ENCODE measurements at places on chromosomes 1 and 21.
A peak's percentile ranks its signal among the peaks of the same experiment; 100 is the strongest.

- peak; percentile 36 for DNase-seq
Measured at GRCh38 chr1:185144233-185144632, 12.5 kb downstream of the TRMT1L start.

DNA sequence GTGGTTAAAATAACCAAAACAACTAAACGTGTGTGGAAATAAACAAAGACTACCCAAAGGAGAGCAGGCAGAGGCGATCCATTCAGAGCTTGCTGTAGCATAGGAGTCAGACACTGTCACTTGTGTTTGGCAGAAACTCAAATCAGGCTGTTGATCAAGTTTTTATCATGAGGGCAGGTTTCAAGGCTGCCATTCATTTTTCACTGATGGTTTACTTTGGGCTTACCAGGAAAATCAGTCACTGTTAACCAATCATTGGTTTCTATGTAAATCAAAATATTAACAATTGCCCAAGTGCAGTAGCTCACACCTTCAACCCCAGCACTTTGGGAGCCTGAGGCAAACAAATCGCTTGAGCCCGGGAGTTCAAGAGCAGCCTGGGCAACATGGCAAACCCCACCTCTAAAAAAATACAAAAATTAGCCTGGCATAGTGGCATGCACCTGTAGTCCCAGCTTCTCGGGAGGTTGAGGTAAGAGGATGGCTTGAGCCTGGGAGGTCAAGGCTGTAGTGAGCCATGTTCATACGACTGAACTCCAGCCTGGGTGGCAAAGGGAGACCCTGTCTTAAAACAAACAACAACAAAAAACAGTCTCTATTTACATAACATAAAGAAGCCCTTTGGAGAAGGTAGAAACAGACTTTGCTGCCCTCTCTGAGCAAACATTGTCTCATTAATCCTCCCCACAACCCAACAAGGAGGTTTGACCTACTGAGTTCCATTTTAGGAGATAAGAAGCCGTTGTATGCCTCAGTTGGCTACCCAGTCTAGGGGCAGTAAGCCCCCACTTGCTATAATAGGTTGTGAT lies 21.1 kb upstream of the ETS2 start:
- DNase-seq, result no peak

- DNase-seq, result no peak
Measured at GRCh38 chr1:20596106-20596505, 7.2 kb downstream of the CDA start.

DNA sequence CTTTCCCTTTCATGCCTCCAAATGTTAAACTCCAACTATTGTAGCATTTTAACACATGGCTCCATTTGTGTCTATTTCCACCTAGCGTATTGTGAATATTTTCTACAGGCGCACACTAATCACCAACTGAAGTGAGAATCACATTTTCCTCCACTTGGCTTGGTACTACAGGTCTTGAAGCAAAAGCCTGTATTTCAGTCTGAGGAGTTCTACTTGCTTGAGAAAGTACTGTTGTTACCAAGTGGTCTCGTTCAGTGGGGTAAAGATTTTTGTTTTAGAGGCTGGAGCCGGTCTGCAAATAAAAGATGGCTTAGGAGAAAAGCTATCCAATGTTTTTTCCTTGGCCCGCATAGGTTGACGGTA lies 550 bp upstream of the PTBP2 start:
- no peak for DNase-seq

DNA sequence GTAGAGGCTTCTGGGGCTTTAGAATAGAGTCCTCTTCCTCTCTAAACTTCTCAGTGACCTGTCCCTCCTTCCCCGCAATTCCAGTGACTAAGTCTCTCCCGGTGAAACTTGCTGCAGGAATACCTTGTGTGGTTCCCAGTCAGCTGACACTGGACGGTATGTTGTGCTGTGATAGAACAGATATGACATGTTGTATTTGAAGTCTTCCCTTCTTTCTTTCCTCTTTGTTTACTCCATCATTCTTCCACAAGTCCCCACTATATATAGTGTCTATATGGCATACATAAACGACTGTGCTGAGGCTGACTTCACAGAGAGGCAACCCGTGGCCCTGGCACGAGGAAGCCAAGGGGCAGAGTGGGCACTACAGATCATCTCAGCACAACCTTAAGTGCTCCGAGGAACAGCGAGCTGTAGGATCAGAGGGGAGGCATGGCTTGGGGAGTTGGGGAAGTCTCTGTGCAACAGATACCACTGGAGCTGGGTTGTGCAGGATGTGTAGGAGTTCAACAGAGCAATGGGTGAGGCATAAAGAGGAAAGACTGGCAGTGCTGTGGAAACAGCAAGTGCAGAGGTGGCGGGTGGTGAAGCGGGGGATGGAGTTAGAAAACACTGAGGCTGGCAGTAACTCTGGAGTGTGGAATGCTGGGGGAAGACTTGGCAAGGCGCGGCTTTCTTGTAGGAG lies 237.8 kb downstream of the TRABD2B start:
- DNase-seq, result no peak

- no peak for DNase-seq
Measured at GRCh38 chr1:155932081-155932480, 2.1 kb downstream of the KHDC4 start.

DNA sequence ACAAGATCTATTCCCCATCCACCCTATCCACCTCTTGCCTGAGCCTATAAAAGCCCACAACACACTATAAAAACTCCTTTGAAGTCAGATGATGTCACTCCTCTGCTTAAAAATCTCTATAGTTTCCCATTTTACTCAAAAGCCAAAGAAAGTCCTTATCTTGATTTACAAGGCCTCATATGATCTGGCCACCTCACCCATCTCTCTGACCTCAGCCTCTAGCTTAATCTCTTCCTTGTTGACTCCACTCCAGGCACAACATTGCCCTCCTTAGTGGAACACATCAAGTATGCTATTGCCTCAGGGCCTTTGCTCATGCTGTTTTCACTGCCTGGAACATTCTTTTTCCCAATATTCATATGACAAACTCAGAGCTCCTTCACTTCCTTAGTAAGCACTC lies 33.3 kb downstream of the ZNF281 start:
- no peak for DNase-seq

- no peak for DNase-seq
Measured at GRCh38 chr1:205714906-205715246, 34.6 kb upstream of the SLC45A3 start.

DNA sequence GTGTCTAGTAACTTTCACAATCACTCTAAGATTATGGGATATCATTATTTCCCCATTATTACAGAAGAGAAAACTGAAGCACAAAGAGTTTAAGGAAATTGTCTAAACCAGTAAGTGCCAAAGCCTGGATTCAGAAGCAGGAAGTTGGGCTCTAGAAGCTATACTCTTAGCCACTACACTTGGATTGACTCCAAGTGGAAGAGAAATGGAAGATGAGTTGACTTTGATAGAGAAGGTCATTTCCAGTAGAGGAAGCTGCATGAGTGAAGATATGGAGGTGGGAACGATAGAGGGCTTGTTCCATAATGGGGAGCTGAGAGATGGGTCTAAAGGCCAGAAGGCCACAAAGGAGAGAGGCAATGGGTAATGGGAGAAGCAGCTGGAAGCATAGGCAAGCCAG lies 11.7 kb upstream of the TDRD10 start:
- DNase-seq, result no peak

GRCh38 chr1:27381969-27382762 lies 967 bp downstream of the CD164L2 start:
- no peak for DNase-seq

DNA sequence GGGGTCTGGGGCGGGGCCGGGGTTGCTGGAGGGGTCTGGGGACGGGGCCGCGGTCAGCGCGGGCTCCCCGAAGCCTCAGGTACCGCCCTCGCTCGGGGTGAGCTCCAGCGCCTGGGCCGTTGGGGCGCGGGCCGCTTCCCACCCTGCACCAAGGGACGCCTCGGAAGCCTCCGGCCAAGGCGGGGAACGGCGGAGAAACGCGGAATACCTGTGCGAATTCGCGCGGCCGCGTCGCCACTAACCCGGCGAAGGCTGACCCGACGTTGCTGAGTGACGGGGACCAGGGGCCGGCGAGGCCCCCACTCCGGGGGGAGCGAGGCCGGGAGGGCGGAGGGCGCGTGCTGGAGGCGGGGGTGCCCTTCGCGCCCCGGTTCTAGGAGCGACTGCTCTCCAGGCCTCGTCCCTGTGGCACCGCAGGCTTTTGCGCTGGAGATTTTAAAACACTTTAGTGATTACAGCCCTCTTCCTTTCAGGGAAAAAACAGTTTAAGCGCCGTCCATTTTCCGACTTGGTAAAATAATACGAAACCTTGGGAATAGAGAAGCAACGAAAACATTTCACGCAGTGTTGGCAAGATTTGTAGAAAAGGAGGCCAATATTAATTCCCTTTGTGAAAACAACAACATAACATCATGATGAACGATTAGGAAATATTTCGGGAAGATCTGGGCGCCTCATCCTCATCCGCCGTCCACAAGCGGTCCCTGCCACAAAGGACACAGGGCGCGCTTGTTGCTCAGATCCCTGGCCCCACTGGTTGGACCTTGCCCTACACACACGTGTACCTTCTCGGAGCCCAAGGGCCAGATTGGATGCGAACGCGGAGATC lies 971 bp upstream of the GNG4 start:
- no peak for DNase-seq

DNA sequence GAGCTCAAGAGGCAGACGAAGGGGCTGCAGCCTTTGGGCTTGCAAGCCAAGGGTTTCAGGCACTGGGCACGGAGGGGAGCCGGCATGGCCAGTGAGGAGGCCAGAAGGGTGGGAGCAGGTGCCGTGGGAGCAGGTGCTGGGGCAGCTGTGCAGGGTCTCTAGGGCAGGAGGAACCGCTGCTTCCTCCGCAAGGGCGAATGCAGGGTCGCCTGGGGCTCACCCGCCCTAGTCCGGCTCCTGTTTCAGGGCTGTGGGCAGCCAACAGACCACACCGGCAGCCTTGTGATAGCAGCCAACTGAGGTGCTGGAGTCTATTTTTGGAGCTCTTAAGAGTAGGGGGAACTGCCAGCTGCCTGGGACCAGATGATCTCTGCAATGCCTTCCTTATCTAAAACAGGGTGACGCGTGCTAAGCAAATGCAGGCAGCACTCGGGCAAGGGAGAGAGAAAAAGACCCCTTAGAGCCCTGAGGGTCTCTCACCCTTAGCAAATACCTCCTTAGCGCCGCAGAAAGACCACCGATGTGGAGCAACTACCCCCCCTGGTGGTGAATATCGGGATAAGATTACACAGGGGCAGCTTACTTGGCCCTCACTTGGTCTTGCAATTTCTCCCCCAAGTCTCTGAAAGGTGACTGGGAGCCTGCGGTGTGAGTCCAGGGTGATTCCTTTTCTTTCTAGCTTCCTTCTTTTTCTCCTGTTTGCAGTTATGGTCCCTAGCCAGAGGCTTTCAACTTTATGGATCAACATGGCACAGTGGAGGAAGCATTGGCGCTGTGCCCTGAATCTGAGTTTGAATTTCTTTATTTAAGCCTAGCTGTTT lies 20.7 kb upstream of the MAPKAPK2 start:
- peak; percentile 82 for DNase-seq

- peak; percentile 50 for DNase-seq
Measured at GRCh38 chr1:58823481-58824010, 39.7 kb upstream of the JUN start.

GRCh38 chr1:26225033-26225831 lies 8.8 kb upstream of the CEP85 start:
- DNase-seq, result peak; percentile 46

All from GM03348 (cell line).